Right atrium auricular region (tissue), 2 donors: ENCODE measurements at places on chromosomes 3 and 15. TPM values are rescaled to one million over a fixed set of nuclear protein-coding genes. Genes with fewer than 3 reads are reported as not detected.

DNA sequence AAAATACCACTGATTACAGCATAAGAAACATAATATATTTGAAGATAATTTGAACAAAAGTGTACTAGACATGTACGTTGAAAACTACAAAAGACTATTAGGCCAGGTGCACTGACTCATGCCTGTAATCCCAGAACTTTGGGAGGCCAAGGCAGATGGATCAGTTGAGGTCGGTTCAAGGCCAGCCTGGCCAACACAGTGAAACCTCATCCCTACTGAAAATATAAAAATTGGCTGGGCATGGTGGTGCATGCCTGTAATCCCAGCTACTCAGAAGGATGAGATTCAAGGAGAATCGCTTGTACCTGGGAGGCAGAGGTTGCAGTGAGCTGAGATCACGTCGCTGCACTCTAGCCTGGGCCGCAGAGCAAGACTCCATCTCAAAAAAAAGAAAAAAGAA is 36.2 kb upstream of the FNDC3B start:
- H3K4me3 ChIP-seq, result no peak overlapping the region
- no peaks in the 10 kb centered on the region for H3K4me1 ChIP-seq

DNA sequence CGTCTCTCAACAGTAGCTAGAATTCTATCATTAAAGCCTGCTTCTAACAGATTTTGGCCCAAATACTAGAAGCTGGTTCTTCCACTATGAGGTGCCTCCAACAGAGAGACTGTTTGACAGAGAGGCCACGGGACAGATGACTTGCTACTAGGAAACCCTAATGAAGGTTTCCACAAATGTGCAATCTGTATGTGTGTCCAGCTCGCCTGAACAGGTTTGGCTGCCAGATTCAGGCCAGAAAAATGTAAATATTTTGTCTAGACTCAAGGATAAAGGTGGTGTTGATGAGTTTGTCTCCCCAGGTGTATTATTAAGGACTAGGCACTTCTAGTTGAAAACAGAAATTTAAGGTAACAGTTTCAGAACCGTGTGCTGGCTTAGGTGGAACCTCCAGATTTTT is 91.6 kb upstream of the TRIM42 start:
- H3K4me1 ChIP-seq, result no peaks in the 10 kb centered on the region
- no peak overlapping the region for H3K27ac ChIP-seq
- DNase-seq, result no peak
- H3K27me3 ChIP-seq, result no peaks in the 10 kb centered on the region

- no peaks in the 10 kb centered on the region for H3K27me3 ChIP-seq
- no peaks in the 10 kb centered on the region for H3K4me1 ChIP-seq
- no peak for DNase-seq
- no peak overlapping the region for H3K4me3 ChIP-seq
- H3K36me3 ChIP-seq, result no peaks in the 10 kb centered on the region
Measured at GRCh38 chr3:134339913-134340312, 34.3 kb downstream of the AMOTL2 start.

PARP16 gene
- total RNA-seq, result 5.2 TPM

DNA sequence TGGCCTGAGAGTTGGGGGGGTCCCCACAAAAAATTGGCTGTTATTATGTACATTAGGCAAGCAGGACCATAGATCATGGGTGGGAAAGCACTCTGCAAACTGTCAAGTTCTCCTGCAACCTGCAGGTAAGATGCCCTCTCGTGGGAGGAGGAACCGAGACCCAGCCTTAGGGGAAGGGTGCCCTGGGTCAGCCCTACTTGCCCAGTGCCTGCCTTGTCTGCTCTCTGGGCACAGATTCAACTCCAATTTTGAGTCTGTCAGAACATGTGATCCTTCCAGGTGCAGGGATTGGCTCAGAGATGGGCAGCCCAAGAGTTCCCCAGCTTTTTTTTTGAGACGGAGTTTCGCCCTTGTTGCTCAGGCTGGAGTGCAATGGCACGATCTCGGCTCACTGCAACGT is 99.2 kb downstream of the PLXNA1 start:
- DNase-seq, result no peak
- H3K27me3 ChIP-seq, result no peaks in the 10 kb centered on the region

- no peaks in the 10 kb centered on the region for H3K27me3 ChIP-seq
- H3K4me1 ChIP-seq, result peaks cover 13% of the 10 kb centered on the region
Measured at GRCh38 chr15:84725001-84725491, 9.1 kb upstream of the SEC11A start.

DNA sequence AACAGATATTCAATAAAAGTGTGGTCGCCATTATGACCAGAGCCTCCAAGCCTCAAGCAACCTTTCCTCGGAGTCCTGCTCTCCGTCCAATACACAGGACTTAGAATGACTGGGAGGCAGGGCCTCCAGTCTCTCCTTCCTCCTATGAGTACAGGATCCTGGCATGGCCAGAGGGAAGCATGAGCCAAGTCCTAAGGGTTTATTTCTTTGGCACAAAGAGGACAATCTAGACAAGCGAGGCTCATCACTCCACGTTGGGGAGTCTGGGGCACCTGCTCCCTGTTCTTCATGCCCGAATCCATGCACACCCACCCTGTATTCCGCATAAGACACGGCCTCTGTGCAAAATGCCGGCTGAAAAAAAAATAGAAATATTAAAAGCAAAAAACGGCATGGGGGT is 6.8 kb downstream of the PRRT3 start:
- no peak overlapping the region for H3K4me3 ChIP-seq
- no peak for DNase-seq
- H3K27ac ChIP-seq, result no peak overlapping the region
- peaks cover 22% of the 10 kb centered on the region for H3K4me1 ChIP-seq
- H3K36me3 ChIP-seq, result peaks cover 21% of the 10 kb centered on the region

IQCF5 gene
- not detected for total RNA-seq

ZNF80 gene
- not detected for total RNA-seq

GRCh38 chr3:76024640-76025039 is 239.3 kb upstream of the ZNF717 start:
- no peak for DNase-seq
- no peaks in the 10 kb centered on the region for H3K27me3 ChIP-seq
- no peak overlapping the region for H3K27ac ChIP-seq
- H3K36me3 ChIP-seq, result no peaks in the 10 kb centered on the region
- H3K4me1 ChIP-seq, result no peaks in the 10 kb centered on the region

DNA sequence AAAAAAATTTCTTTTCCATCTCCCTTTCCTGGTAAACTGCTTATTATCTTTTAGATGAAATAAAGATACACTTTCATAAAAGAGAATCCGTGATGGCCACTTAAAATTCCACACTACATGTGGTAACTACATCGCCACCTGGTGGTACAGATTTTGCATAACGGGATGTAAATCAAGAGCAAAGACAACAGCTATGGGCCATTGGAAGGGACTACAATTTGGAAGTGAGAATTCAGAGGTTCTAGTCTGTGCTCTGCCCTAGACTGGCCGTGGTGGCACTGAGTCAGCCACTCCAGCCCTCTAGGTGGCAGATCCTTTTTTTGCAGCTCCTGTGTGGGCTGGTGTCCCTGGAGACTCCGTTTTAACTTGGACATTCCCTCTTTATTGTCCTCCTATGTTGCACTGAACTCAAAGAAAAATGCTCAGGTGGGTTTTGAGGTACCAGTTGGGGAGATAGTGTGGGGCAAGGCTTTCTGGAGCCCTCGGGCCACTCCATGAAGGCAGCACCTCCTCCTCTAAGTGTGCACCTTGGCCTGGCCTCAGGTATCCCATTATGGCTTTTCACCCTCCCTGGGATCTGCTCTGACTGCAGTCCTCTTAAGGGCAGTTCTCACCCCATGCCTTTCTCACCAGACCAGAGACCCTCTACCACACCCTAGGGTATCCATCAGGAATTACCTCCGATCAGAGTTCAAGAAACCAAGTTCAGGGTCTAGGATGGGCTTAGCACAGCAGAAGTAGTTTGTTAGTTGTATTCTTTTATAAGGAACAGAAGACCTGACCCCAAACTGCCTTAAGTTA is 54.9 kb downstream of the SPSB4 start:
- H3K36me3 ChIP-seq, result no peaks in the 10 kb centered on the region
- no peaks in the 10 kb centered on the region for H3K27me3 ChIP-seq
